Activated CD4-positive, CD25-positive, alpha-beta regulatory T cell (primary cell): ENCODE measurements at places on chromosomes 11 and 22.
A peak's percentile ranks its signal among the peaks of the same experiment; 100 is the strongest.

DNA sequence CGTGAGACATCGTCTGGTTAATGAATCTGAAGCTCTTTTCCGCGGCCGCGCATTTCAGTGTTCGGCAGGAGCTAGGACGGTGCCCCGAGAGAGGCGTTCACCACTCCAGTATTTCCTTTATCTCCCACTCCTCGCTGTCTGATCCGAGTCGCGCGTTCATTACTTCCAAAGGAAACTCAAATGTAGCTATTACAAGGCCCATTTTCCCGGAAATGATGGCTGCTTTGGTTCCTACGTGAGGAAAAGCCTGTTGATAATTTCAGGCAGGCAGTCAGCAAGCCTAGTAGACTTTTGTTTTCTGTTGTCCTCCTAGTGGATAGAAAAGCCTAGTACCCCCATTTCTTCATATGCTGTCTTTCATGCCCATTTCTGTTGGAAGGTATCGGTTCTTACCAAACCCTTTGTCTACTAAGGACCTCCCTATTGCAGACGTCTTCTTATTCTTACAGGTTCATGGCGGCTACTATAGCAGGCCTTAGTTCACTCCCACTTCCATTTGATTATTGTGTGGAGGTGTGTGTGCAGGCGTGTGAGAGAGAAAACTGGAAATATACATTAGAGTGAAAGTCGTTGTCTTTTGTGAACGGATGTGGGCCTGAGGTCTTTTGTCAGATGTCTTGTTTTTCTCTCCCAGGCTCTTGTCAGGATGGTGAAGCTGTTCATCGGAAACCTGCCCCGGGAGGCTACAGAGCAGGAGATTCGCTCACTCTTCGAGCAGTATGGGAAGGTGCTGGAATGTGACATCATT is 737 bp downstream of the RBM4 start:
- DNase-seq: peak; percentile 40

- DNase-seq: no peak
Measured at GRCh38 chr22:37370306-37370979, 56.8 kb downstream of the ELFN2 start.

GRCh38 chr11:114152162-114152561 is 92.7 kb downstream of the ZBTB16 start:
- no peak for DNase-seq

- peak; percentile 50 for DNase-seq
Measured at GRCh38 chr11:19712281-19713195, at the start of gene NAV2. Gene NAV2 (plus strand): TSS chr11:19712837. CDS start chr11:19713696, 859 bp downstream.

GRCh38 chr11:71538666-71538990 is 803 bp downstream of the KRTAP5-8 start:
- no peak for DNase-seq

DNA sequence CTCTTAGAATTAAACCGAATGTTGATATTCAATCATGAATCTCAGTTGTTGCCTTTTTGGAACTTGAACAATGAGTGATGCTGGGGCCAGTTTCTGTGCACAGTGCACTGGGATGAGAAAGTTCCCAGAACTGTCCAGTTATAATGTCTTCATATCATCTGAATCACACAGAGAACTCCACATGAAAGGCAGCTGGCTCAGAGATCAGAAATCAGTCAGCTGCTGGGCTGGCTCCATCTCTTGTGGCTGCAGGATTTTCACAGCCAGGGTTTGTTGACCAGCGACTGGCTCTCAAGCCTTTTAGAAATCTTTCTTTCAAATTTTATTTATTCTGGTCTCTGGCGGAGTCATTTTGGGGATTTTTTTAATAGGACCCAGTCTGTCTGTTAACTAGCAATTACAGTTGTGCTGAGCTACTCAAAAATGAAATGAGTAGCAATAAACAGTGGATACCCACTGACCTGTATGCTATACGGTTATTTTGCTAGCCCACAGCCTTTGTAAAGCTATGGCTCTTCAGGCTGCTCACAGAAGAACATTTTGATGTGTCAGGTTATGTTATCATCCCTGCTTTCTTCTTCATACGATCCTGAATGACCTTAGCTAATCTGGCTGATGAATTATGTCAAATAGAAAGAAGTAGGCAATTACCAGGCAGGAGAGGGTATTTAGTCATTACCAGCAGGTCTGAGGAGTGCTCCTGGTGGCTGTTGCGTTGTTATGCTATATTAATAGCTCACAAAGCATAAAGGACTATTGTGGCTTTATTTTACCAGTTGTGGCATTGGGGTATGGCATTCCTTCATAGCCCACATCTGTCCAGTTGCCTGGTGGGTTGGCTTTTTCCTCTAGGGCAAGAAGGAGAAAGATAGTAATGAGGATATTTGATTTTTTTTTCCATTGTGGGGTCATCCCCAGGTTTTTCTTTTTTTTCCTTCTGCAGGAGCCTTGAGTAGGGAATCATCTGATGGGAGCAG is 3.6 kb downstream of the FAT3 start:
- no peak for DNase-seq

GRCh38 chr11:105202422-105202821 is 62.9 kb upstream of the CARD18 start:
- no peak for DNase-seq

- DNase-seq: no peak
Measured at GRCh38 chr11:5289696-5290095, 12.1 kb downstream of the OR51B4 start.

DNA sequence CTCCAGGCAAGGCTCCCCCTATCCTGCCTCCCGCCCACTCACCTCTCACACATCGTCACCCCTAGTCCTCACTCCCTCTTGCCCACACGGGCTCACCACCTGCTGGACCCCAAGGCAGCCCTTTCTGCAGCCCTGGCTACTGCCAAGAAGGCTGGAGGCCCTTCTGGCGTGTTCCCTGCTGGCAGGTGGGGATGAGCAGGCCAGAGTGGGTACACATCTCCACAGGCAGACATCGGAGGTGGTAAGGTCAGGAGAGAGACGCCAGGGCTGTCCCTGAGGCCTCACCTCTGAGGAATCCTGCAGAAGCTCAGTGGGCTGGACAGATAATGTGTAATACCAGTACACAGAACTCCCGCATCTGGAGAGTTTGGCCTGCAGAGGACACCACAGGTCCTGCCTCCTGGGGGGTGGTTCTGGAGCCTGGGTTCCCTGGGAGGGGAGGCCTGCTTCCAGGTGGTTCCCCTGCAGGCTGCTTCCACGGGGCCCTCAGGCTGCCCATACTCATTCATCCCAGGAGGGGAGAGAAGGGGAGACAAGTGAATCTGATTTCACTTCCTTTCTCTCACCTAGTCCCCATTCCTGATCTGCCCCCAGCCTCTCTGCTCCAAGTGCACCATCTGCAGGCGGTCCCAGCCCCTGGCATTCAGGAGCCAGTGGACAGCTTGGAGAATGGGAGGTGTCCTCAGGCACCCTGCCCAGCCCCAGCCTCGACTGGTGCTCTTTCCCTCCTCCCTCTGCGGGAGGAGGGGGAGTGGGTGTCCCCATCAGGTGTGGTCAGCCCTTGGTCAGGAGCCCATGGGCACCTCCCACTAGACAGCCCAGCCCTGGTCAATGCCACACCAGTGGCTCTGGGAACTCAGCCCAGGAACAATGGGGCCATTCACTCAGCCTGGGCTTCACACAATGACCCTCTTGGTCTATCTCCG is 6.1 kb upstream of the CHST1 start:
- no peak for DNase-seq

GRCh38 chr22:48180631-48181030 is 1418.2 kb downstream of the TBC1D22A start:
- DNase-seq: no peak

DNA sequence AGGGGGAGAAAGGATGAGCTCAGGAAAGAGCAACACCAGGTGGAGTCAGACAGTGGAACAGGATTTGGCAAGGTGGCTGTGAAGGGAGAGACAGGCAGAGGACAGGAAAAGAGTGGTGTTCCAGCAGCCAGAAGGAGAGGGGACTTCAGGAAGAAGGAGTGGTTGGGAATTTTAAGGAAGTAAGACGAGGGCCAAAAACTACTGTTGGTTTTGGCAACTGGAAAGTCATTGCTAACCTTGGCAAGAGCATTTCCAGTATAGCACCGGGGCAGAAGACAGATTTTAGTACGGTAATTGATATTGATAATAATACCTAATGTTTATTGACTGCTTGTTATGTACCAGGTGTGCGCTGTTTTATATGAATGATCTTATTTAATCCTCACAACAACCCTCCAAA is 15.4 kb upstream of the DDX6 start:
- no peak for DNase-seq

- no peak for DNase-seq
Measured at GRCh38 chr11:20353829-20354434, 9.6 kb upstream of the HTATIP2 start.

- DNase-seq: peak; percentile 70
Measured at GRCh38 chr11:62786318-62787004, 741 bp upstream of the TMEM179B start.

GRCh38 chr22:29218758-29219408 is 13.2 kb downstream of the EMID1 start:
- no peak for DNase-seq

- DNase-seq: no peak
Measured at GRCh38 chr22:31595271-31595670, 66.7 kb downstream of the PISD start.

GRCh38 chr11:115214644-115215234 is 289.5 kb downstream of the CADM1 start:
- no peak for DNase-seq

- no peak for DNase-seq
Measured at GRCh38 chr11:748007-748359, 719 bp downstream of the TALDO1 start.

DNA sequence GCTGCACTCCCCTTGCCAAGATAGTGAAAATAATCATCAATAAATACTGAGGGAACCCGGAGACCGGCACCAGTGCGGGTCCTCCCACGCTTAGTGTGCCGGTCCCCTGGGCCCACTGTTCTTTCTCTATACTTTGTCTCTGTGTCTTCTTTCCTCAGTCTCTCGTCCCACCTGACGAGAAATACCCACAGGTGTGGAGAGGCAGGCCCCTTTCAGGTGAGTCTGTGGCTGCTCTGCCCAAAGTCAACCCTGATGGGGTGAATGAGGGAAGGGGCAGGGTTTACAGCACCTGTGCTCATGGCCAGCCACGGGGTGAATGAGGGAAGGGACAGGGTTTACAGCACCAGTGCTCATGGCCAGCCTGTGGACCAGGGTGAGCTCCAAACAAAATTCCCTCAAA is 4.7 kb downstream of the BET1L start:
- no peak for DNase-seq

DNA sequence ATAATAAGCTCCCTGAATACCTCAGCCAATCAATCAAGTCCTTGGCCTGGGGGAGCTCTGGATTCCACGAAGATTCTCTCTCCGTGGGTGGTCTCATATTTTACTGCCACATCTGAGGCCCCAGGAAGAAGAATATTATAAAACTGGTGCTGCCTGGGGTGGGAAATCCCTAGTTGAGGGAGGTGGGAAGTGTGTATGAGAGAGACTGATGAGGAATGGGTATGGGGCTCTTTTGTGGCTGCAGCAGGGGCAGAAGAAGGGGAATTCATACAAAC is 71.5 kb downstream of the SYN3 start:
- no peak for DNase-seq

DNA sequence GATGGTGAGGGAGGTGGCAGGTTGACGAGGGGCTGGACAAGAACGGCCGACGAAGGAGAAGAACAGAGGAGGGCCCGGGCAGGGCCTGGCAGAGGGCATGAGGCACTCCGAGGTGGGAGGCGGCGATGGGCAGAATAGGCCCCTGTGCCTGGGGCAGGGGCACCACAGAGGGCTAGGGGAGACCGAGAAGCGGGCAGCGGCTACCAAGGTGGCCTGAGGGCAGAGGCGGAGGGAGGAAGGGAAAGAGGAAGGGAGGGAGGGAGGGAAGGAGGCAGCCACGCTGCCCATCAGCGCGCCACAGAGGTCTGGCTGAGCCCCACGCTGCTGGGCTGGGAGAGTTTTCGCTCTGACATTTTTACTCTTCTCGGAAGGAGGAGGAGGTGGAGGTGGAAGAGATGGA is 11.3 kb downstream of the LSP1 start:
- no peak for DNase-seq

- DNase-seq: no peak
Measured at GRCh38 chr11:833849-834311, 1.1 kb downstream of the CD151 start.

DNA sequence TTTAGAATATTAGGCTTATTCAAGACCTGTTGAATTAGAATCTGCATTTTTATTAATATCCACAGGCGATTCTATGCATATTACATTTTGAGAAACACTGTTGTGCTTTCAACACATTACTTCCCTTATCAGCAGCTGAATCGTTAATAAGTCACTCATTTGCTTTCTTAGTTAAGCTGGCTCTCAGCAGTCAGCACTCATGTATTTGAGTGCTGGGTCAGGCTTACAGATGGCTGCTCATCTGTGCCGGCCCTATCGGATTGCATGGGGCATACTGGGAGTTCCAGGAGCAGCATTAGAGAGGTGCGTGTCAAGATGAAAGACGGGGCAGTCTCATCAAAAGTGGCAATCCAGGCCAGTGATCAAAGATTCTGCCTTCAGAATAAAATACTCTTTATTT is 10.8 kb upstream of the OR51L1 start:
- no peak for DNase-seq

DNA sequence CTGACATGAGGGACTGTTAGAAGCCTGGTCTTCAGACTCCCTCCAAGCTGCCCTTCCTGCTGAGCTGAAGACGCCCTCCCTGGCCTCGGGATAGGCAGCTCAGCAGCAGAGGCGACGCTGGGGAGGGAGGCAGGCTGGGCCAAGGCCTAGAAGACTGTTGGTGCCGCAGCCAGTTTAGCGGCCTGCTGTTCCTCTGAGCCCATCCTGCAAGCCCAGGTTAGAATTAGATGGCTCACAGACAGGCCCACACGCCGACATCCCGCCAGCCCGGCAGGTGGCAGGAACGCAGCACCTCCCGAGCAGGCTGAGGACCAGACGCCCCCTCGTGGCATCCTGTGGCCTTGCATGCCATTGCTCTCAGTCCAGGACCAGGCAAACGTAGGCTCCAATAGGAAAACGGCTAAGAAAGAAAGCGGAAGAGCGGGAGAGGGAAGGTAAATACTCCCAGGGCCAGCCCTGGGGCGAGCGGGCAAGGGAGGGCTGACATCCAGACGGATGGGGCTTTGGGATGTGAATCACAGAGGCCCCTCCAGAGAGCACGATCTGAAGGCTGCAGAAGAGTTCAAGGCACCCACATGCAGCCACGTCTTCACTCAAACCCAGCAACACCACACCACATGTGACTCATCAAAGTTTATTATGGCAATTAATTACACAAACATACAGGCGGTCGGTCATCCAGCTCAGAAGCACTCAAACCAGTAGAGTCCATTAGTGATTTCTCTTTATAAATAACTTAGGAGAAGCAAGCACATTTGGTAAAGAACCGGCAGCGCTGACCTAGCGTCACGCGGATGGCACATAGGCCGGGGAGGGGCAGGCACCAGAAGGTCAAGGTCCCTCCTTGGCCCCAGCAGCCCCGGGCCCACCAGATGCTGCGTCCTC is 27.6 kb downstream of the CD5 start:
- DNase-seq: no peak
